ENCODE measurements at places on chromosomes 1 and 21.
A peak's percentile ranks its signal among the peaks of the same experiment; 100 is the strongest.

- DNase-seq = no peak
Measured at GRCh38 chr1:225332686-225333085, 95.2 kb downstream of the LBR start.

- no peak for DNase-seq
Measured at GRCh38 chr1:39711104-39711965, 20.1 kb upstream of the HPCAL4 start.

DNA sequence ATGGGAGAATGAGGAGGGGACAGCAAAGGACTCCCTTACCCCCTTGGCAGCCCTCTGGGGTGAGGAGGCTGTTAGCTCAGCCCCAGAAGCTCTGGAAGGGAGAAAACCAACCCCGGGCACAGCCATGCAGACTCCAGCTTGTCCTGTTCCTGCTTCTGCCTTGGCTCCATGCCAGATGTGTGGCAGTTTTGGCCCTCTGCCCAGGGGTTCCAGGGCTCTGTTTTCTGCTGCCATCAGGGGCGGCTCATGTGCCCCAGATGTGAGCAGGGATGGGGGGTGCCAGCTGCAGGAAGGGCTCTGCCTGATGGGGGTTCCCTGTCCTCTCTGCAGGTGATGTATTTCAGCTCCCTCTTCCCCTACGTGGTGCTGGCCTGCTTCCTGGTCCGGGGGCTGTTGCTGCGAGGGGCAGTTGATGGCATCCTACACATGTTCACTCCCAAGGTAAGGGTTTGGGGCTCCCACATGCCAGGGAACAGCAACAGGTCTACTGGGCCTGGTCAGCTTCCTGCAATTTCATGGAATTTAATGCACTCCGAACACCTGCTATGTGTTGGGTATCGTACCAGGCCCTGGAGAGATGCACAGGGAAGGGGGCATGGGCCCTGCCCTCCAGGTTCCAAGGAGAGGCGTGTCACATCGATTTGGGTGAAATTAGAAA, 26.1 kb downstream of the SLC6A17 start:
- peak; percentile 14 for DNase-seq

DNA sequence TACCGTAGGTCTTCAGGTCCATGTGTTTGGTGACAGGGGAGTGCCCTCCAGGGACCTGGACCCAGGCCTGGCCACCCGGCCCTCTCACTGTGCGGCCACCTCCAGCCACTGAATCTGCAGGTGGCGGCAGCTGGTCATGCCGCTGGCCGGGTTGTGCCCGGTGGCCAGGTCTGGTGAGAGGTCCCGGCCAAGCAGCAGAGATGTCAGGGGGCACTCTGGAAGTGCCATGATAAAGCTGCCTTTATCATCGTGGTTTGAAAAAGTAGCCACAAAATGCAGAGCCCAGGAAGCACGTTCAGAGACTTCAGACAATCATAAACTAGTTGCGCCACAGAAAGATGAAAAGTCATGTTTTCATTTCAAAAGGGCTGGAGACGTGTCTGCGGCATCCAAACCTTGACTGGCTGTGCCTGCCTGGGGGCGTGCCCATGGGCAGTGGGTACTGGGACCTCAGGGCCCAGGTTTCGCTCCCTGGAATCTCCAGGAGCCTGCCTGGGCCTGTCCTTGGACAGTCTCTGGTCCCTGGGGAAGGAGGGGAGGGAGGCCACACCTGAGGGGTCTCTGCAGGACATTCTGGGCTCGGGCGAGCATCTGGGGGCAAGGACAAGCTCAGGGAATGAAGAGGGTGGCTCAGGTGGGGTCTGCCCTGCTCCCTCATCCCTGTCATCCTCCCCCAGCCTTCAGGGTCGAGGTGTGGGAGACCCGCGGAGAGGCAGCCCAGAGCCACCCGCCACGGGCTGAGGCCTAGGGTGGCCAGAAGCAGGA, 44.9 kb downstream of the COL18A1 start:
- DNase-seq = no peak

GRCh38 chr1:62384276-62385005, 52.4 kb upstream of the USP1 start:
- no peak for DNase-seq

DNA sequence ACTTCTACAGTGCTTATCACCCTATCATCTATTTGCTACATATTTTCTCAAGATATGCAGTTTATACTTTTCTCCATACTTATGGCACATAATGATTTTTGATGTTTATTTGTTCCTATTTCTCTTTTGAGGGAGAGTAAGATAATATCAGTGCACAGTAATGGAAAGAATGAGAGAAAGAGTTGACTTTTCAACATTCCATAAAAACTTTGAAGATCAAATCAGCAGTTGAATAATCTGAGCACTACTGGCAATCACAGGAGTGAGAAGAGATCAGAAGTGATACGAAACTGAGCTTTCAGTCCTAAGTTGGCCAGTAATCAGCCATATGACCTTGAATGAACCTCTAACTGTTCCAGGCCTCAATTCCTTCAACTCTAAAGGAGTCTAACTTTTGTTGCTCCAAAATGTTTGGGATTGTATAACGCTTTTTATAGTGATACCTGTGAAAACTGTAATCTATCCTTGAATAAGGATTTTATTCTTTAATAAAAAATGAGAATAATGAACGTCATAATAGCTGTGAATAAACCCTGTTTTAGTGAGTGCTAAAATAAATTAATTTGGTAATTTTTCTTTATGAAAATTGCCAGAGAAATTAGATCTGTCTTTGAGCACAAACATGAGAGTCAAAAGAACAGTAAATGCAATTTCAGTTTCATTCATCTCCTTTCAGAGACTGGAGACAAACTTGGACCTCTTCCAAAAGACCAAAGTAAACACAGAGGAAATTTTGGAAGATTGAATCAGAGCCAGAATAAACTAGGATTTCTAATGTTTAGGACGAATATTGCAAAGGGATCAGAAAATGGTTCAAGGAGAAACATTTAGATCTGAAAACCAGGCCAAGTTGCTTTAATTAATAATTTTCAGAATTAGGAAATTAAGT, 309.9 kb downstream of the ADGRL2 start:
- no peak for DNase-seq

DNA sequence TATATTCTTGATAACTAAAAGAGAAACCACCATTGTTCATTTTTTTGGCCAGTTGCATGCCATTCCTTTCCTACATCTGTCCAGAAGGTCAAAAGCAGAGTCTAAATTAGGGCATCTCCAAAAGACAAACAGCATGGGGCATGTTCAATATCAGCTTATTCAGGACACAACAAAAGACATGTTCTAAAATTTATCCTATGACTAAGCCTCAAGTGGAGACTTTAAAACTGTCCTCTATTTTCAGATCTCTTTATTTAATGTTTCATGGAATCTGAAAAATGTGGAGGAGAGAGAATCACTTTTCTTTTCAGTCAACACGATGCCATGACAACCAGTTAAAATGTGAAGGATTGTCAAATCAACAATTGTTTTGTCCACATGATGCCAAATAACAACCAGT, 303.4 kb upstream of the PRMT6 start:
- DNase-seq = no peak

DNA sequence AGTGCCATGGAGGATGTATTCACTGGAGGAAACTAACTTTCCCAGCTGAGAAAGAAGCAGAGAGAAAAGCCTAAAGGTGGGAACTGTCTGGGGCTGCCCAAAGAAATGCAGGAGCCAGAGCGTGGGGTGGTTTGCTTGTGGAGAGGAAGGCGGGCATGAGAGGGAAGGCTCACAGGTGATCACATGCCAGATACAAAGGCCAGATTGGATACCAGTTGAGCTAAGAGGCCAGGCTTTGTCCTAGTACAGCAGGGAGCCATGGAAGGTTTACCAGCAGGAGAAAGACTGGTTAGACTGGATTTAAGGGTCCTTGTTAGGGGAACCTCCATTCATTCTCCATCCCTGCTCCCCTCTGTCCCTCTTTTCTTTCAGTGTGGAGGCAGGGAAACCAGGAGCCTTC, 66.4 kb downstream of the BEND5 start:
- no peak for DNase-seq

DNA sequence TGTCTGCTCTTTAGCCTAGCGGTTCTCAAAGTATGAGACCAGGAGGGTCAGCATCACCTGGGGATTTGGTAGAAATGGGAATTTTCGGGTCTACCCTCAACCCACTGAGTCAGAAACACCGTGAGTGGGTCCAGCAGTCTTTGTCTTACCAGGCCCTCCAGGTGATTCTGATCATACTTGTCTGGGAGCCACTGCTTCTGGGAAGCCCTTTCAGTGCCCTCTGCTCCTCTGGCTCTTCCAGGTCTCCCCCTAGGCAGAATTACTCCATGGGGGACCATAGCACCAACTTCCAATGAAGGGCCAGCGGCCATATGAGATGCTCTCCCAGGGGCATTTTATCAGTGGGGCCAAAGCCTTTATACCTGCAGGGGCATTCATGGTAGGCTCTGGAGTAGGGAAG, 81.0 kb upstream of the ETV3 start:
- DNase-seq = no peak

DNA sequence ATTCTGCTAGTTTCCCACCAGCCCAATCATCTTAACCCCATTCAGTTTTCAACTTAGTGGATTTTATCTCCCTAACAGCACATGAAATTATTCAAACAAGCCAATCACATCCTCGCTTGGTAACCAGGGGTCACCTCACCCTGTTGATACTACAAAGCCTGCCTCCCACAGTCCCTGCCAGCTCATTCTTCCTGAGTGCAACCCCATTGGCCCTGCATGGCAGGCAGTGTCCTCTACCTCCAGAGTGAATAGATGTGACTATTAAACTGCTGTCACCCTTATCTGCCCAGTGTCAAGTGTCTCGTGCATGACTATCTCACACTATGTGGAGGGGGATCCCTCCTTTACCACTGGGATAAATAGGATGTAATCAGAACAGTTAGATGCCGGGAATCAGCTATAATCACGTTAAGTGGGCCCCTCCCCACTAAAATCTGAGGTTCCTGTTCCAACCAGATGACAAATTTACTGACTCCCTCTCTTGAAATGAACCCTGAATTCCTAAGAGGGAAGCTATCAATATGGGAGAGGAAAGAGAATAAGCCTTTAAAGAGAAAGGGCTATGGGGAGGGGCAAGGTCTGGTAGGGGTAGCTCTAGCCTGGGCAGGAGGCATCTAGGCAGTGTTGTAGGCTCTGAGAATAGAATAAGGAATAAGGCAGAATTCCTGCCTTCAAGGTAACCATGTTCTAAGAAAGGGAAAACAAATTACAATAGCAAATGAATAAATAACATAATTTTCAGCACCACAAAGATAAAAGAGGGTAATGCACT, 155.9 kb downstream of the SLC30A10 start:
- no peak for DNase-seq

DNA sequence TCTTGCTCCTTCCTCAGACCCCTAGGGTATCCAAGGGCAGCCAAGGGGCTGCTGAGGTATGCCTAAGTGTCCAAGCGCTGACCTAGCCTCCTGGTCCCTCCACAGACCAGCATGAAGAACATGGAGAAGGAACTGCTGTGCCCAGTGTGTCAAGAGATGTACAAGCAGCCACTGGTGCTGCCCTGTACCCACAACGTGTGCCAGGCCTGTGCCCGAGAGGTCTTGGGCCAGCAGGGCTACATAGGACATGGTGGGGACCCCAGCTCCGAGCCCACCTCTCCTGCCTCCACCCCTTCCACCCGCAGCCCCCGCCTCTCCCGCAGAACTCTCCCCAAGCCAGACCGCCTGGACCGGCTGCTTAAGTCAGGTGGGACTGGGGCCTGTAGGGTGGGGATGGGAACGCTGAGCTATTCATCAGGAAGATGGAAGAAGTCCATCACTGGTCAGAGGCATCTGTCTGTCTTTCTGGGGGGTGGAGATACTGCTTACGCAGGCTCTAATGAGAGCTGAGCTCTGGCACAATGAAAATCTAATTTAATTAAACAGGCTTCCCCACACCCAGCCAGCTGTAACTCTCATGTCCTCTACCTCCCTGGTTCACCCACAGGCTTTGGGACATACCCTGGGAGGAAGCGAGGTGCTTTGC, 1.8 kb downstream of the TRIM46 start:
- DNase-seq = no peak

- DNase-seq = no peak
Measured at GRCh38 chr1:200415789-200416593, 6.2 kb upstream of the ZNF281 start.

GRCh38 chr1:240649733-240650721, 38.1 kb upstream of the GREM2 start:
- no peak for DNase-seq

GRCh38 chr1:27331922-27332321, 9.9 kb upstream of the SYTL1 start:
- no peak for DNase-seq

- DNase-seq = peak; percentile 39
Measured at GRCh38 chr21:37565530-37566223, 199.1 kb downstream of the DYRK1A start.

DNA sequence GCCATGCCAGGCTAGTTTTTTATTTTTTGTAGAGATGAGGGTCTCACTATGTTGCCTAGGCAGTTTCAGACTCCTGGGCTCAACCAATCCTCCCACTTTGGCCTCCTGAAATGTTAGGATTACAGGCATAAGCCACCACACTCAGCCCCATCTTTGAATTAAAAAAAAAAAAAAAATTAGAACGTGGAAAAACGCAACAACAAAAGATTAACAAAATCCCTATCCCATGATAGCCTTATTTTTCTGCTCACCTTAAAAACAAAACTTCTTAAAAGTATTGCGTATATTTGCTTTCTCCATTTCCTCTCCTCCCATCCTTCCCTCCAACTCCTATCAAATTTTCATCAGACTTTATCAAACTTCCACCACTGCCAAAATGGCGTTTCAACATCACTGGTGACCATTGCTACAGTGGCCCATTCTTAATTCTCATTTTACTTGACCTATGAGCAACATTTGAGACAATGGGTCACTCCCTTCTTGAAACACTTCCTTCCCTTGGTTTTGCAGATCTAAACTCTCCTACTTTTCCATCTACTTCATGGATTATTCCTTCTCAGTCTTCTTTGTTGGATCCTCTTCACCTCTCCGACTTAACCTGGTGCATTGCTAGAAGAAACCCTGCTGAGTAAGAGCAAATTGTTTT, 579 bp upstream of the ZNF684 start:
- peak; percentile 52 for DNase-seq

GRCh38 chr1:232009741-232010140, 383.2 kb downstream of the DISC1 start:
- peak; percentile 10 for DNase-seq

GRCh38 chr1:11822091-11822490, 16.1 kb downstream of the CLCN6 start:
- no peak for DNase-seq

GRCh38 chr1:117754061-117754969, 148.5 kb downstream of the TENT5C start:
- peak; percentile 64 for DNase-seq

GRCh38 chr21:37378700-37379139, 12.1 kb downstream of the DYRK1A start:
- DNase-seq = no peak

- no peak for DNase-seq
Measured at GRCh38 chr1:243582326-243582725, 267.7 kb downstream of the AKT3 start.

DNA sequence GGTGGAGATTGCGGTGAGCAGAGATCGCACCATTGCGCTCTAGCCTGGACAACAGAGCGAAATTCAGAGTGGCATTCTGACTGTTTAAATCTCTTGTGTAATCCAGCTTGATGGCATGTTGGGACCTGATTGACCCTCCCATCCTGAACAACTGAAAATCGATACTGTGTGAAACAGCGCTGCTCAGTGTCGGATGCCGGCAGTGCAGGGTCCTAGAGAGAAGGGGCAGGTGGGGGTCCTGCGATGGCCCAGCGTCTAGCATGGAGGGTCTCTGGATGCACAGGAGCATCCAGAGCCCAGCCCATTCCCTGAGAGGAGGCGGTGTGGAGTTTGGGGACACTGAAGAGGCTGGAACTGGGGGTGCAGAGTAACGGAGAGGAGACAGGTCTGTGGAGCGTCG, 15.8 kb downstream of the AGT start:
- no peak for DNase-seq
